ENCODE measurements at places on chromosomes 2 and 18.

- no peak for DNase-seq
Measured at GRCh38 chr18:48791636-48792105, 159.1 kb downstream of the SMAD7 start.

GRCh38 chr18:54923339-54923956, 35.8 kb downstream of the CCDC68 start:
- DNase-seq: no peak

DNA sequence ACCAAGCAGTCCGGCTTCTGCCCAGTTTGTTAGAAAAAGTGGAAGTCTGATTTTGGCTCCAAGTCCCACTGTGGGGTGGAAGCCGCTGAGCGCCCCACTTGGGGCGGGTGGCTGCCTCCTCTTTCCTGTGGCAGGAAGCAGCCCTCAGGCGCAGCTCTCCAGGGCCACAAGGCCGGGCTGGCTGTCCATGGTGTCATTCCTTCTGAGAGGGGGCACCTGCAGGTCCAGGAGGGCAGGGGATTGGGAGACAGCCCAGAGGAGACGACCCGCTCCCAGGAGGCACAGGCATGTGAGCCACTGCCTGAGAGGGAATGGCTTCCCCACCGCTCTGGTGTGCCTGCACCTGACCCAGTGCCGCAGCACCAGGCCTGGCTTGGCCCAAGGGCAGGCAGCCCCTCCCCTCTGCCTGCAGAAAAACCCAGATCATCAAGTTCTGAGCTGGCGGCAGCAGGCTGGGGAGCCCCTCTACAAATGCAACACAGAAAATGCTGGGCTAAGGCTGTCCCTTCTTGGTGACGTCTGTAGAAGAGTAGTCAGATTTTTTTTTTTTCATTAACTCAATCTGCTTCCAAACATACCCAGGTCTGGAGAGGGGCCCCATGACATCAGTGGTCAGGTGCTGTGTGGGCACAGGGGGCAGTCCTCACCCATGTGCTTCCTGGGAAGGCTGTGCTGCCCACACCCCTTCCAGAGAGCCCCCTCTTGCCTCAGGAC, 38.4 kb downstream of the HS6ST1 start:
- no peak for DNase-seq

DNA sequence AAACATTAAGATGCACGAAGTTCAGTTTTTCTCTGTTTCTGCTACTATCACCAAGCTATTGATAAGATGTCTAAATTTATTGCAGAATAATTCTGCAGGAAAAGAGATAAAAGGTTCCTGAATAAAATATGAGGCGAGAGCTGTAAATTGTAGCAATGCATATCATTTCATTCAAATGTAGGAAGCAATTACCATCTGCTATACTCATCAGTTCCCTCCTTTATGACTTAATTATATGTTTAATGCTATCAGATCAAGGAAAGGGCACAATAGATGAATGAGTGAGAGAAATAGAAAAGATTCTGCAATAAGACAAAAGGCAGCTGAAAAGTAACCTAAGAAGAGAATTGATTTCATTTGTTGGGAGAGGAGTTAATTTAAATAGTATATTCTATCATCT, 108.2 kb upstream of the GALNT5 start:
- DNase-seq: no peak

DNA sequence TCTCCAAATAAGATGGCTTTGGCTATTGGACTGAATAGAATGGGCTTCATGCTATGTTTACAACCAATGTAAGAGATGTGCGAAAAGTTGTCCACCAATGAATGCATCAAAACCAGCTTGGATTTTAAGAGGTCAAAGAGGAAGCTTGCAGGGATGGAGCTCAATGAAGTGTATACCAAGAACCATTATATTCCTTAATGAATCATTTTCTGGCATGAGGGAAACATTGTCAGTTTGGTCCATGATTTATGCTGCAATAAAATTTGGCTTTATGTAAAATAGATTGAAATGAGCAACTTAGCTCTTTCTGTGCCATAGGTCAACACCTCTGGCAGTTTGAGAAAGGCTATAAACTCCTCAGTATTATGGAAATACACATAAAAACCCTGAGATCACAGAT, 107.3 kb downstream of the SH3BP4 start:
- DNase-seq: no peak

GRCh38 chr2:221533299-221533698, 38.8 kb downstream of the EPHA4 start:
- DNase-seq: no peak

DNA sequence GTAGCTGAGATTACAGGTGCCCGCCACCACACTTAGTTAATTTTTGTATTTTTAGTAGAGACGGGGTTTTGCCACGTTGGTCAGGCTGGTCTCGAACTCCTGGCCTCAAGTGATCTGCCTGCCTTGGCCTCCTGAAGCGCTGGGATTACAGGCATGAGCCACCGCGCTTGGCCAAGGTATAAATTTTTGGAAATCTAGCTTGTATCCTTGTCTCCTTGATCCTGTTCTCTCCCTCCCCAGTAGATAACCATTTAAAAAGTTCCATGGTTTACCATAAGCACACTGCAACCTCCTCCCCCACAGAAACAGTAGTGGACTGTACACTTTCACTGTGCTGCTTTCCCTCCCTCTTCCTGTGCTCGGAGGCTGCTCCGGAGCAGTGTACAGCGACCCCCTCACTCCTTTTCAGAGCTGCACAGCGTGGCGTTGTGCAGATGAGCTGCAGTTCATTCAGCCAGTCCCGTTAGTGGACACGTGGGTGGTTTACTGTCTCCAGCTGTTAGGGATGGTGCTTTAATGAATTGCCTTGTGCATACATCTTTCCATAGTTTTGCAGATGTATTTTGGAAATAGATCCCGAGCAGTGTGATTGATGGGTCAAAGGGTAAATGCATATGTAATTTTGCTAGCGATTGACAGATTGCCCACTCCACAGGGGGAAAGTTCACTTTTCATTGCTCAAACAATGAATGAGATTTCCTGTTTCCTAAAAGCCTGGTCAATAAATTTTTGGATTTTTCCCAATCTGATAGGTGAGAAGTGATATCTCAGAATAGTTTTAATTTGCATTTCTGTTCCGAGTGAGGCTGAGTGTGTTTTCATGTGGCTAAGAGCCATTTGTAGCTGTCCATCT, 14.8 kb downstream of the ASB1 start:
- no peak for DNase-seq

GRCh38 chr18:12333506-12334290, 25.7 kb downstream of the TUBB6 start:
- no peak for DNase-seq

DNA sequence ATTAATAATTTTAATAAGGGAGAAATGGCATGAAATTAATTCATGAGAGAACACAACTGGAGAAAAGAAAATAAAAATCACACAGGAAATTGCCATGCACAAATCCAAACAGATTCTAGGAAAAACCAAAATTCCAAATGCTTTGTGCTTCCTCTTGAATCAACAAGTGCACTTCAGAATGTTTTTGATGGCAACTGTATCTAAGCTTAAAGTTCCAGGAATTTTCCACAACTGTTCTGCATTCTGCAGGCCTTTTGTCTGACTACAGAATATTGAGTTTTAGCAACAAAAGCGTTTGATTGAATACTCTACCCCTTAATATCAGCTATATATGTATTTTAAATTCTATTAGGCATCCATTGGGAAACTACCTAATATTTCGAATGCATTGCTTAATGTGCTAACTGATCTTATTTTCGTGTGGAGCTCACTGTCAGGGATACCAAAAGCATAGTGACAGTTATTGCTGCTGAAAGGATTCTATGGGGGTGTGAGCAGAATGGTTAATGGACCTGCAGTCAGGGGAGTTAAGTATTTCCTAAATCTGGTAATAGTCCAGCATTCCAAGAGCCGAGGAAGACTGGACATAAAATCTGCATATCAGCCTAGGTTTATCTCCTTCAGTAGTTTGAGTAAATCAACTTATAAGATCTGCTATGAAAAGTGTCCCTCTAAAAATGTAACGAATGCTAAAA, 482.7 kb upstream of the POU3F3 start:
- no peak for DNase-seq

GRCh38 chr18:37519510-37520135, 46.0 kb downstream of the CELF4 start:
- DNase-seq: no peak

DNA sequence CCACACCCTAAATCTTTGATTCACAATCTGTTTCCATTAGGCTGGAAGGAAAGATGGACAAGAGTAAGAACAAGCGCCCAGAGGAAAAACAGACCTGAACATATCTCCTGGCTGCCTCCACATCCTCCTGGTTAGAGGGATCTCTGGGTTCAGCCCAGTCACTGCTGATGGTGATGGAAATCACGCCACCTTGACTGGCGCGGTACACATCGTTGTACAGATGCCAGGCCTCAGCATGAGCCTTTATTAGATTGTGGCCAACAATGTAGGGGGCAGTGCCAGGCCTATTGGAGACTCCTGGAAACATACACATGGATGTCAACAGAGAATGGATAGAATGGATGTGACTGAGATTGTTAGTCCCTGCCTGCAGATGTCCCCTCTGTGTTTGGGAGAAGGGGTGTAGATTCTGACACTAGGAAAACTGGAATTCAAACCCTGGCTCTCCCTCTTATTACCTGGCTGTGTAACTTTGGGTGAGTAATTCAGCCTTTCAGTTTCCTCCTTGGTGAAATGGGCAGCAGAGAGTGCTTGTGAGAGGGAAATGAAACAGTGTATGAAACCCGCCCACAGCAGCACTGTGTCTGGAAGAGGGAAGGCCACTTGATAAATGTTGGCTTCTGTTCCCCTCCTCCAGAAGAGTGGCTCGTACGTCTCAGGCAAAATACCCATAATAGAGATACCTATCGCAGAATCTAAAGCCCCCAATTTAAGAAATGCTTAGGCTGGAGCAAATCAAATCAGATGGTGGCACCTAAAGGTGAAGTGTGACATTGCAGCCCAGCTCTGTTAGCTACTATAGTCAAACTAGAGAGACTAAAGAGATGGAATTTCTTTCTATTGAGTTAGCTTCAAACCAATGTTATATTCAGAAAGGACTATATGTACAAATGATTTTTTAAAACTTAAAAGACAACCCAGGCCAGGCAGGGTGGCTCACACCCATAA, 36.2 kb downstream of the LCT start:
- no peak for DNase-seq
